Activated naive CD4-positive, alpha-beta T cell treated with anti-CD3 and anti-CD28 coated beads, Interleukin-2, amount 50 U/mL, for 72 hours (primary cell): ENCODE measurements at places on chromosomes 6 and 20. TPM values are rescaled to one million over a fixed set of nuclear protein-coding genes. Genes with fewer than 3 reads are reported as not detected.

DNA sequence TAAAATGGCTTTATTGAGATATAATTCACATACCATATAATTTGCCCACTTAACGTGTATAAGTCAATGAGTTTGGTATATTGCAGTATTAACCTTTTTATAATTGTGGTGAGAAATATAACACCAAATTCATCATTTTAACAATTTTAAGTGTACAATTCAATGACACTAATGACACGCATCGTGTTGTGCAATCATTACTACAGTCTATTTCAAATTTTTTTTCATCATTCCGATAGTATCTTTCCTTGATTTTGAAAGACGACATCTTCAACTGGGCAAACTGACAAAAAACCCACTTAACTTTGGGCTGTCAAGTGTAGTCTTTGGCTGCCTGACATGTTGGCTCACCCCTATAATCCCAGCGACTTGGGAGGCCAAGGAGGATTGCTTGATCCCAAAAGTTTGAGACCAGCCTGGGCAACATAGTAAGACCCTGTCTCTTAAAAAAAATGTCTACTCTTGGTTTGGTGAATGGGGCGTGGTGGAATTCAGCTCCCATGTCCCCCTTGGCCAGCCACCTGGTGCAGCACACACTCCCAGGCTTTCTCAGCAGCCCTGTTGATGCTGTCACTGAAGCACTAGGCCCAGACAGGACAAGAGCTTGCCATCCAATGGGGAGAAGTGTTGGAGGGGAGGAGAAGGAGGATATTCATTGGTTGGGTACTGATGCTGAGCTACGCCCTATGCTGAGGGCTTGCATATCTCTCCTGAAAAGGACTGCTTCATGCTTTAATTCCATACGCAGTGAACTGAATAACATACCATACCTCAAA lies 150.5 kb downstream of the CD83 start:
- no peak for DNase-seq

GRCh38 chr20:53244711-53245110 lies 272.6 kb downstream of the TSHZ2 start:
- no peak for DNase-seq

The FAM184A gene
- 24.9 TPM for total RNA-seq

The SOX18 gene
- total RNA-seq: 1.4 TPM

The AHCY gene
- total RNA-seq: 166 TPM

GRCh38 chr6:63527658-63528514 lies 44.4 kb upstream of the LOC128125822 start:
- no peak for DNase-seq

The CGA gene
- total RNA-seq: not detected

DNA sequence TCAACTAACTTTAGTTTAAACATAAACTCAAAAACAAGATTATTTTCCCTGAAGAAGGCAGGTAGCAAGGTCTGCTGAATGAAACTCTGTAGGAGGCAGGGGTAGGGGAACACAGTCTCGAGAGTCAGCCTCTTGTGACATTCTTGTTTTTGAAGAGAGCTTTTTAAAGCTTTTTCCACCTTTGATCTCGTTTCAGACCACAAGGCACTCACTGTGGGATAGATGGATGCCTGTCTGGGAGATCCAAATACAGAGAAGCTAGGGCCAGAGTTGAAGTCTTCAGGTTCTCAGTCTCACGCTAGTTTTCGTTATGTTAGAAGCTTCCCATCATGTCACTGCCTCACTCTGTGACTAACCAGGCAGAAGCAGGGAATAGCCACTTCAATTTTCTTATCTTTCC lies 14.9 kb downstream of the F13A1 start:
- no peak for DNase-seq

DNA sequence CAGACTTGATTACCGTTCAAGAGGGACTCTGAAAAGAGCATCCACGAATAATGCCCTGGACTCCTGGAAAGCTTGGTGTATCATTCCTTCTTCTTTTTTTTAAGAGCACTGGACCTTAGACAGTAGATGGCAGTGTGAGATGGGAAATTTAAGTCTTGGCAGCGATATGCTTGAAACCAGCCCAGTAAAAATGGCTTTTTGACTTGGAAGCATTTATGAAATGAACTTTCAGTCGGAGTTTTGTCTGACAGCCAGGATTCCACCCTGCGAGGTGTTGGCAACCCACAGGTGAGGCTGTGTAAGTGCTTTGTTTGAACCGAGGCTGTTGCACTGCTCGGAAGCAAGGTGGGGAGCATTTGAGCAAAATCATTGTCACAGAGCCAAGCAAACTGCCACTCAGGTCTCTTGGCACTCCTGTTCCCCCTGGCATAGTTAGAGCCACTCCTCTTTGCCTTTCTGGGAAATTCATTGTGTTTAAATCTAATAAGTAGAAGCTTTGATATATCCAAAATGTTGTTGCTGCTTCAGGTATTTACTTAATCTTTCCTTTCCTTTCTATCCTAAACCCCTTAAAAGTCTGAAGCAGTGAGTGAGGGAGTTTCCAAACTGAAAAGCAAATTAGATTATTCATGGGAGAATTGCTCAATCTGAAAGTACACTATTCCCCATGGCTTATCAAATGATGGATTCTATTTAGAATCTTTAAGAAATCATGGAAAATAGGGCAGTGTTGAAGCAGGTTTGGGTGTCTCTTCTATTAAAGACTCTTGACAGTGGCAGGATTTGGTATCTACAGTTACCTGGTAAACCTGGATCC lies 272.8 kb upstream of the SLC35B3 start:
- no peak for DNase-seq
